ENCODE measurements at places on chromosomes 16 and 17.

- no peak for DNase-seq
Measured at GRCh38 chr16:82700541-82701235, 73.9 kb downstream of the CDH13 start.

GRCh38 chr17:66506641-66507040, 204.2 kb downstream of the PRKCA start:
- DNase-seq: no peak

DNA sequence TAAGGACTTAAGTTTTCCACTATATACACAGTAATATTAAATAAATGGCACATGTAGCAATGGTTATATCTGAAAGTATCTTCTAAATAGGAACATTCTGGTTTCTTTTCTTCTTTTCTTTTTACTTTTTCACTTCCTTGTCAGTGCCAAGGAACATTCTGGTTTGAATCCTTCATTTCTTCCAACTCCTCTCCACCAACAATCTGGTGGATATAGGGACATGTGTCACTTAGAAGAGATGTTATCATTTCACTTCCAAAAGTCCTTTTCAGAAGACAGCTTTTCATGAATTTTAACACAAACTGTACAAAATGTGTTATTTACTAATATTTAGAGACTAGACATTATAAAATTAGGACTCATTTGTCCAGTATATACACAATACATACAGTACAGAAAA, 7.9 kb upstream of the GOT2 start:
- no peak for DNase-seq

DNA sequence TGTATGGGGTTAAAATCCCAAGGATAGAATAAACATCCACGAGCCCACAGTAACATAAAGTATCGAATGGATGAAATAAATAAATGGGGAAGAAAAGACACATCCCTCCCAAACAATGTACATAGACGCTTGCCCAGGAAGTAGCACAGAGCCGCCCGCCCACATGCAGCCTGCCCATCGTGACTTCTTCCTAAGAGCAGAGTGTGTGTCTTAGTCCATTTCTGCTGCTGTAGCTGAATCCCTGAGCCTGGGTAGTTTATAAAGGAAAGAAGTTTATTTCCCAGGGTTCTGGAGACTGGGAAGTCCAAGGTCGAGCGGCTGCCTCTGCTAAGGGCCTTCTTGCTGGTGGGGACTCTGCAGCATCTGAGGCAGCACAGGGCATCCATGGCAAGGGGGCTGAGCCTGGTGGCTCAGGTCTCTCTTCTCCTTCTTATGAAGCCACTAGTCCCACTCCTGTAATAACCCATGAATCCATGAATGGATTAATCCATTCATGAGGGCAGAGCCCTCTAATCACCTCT, 39.4 kb upstream of the ZNF469 start:
- DNase-seq: no peak

DNA sequence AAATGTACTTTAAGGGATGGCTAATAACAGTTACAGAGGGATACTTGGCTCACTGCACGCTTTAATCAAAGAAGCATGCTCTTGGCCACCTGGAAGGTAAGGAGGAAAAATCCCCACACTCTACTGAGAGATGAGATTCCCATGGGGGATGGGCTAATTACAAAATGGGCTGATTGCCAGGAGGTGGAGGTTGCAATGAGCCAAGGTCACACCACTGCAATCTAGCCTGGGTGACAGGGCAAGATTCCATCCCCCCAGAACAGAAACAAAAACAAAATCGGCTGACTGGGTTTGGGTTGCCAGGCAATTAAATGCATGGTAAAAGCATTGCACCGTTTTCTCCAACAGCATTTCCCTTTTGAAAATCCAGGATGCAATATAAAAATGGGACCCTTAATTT, 18.0 kb downstream of the N4BP1 start:
- no peak for DNase-seq

GRCh38 chr17:2563061-2563460, 30.4 kb upstream of the PAFAH1B1 start:
- no peak for DNase-seq

DNA sequence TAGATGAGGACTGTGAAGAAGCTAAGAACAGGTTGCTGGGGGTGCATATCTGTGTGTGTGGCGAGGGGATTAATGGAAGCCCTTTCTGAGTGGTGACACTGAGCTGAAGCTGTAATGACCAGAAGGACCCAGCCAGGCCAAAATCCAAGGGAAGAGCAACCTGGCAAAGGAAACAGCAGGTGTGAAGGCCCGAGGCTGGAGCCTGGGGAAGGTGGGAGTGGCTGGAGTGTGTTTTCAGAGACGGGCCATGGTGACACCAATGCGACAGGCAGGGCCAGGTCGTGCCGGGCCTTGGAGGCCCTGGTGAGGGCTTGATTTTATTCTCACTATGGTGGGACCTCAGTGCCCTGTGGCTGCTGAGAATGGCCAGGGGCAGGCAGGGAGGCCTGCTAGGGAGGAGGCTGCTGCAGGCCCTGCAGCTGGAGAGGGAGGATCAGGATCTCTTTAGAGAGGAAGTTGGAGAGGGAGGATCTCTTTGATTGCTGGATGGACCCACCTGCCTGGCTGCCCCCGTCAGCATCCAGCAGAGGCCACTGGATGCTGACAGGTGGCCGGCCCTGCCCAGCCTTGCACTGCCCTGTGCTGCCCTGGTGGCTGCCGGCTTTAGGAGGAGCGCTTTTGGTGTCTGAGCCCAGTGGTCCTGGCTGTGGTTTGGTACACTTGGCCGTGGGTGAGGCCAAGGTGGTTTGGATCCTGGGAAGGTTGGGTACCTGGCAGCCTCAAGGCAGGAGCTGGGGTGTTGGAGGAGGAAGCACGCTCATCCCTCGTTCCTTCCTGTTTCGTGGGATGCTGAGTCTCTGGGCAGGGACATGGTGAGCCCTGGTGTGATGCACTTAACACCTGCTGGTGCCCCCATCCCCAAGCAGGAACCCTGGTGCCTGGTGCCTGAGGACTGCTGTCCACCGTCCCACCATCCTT, 188.3 kb downstream of the SEC14L1 start:
- DNase-seq: no peak

GRCh38 chr17:64679710-64680216, 17.7 kb upstream of the SMURF2 start:
- no peak for DNase-seq

- no peak for DNase-seq
Measured at GRCh38 chr16:87271256-87271655, 45.9 kb downstream of the C16orf95 start.

DNA sequence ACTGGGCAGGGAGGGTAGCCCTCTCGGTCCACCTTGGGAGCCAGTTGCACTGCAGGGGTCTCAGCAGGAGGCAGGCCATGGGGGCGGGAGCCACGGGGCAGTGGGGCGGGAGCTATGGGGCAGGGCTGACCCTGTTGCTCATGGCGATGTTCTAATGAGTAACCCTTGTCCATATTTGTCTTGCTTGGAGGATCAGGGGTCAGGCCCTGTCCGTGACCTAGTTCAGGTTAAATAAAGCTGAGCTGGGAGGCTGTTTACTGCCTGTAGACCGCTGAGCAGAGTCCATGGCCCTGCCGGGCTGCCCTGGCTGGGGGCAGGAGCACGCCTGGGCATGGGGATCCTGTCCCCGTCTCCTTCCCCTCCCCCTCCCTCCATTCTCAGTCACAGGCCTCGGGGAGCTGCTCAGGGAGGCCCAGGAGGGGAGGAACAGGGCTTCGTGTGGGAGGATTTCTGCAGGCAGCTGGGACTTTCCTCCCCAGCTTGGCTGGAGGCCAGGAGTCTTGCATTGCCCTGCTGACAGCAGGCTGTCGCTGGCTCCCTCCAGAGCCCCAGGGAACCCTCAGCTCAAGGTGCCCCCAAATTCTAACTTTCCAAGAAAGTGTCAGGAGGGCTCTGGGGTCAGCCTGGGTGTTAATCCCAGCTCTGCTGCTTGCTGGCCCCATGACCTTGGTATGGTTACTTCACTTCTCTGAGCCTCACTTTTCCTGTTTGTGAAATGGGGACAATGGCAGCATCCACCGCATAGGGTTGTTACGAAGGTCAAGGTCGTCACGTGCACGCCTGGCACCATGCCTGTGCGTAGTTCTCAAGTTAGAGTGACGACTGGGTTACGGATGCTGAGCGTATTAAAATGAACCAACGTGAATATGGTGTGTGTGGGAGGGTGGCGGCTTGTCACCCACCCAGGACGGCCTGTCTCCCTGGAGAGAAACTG, 6.1 kb upstream of the SERPINF2 start:
- DNase-seq: no peak
